ENCODE measurements at places on chromosomes 7 and 10.

GRCh38 chr7:108291152-108291508, 161.0 kb upstream of the LAMB4 start:
- no peak for DNase-seq

DNA sequence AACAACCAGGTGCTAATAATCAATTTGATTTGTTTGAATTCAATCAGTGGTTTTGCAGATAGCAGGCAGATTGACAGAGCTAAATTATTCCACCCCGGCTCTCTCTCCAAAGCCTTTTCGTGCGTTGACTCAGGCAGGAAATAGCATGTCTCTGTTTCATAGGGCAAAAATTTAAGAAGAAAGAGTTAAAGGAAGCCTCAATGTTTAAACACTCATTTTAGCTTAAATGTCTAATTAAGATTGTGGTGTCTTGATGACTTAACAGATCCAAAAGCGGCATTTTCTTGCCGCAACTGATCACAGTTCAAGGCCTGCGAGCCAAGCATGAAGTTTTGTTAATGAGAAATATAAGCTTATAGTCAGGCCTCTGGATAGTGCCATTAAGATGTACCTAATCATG, 1051.1 kb upstream of the AUTS2 start:
- no peak for DNase-seq

DNA sequence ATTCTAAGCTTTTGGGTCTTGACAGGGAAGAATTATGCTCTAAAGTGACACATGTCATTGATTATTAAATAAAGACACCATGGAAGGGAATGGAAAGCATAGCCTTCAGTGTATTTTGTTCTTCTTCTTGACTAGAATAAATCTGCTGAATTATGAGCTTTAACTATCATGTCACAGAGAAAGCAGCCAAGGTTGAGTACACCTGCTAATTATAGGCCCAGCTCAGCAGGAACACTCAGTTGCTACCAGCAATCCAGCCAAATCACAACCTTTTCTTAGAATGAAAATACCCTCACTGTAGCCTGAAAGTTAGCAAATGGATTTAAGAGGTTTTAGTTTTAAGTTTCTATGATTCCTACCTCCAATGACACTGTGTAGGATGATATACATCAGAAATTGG, 225.3 kb upstream of the RHOBTB1 start:
- no peak for DNase-seq

DNA sequence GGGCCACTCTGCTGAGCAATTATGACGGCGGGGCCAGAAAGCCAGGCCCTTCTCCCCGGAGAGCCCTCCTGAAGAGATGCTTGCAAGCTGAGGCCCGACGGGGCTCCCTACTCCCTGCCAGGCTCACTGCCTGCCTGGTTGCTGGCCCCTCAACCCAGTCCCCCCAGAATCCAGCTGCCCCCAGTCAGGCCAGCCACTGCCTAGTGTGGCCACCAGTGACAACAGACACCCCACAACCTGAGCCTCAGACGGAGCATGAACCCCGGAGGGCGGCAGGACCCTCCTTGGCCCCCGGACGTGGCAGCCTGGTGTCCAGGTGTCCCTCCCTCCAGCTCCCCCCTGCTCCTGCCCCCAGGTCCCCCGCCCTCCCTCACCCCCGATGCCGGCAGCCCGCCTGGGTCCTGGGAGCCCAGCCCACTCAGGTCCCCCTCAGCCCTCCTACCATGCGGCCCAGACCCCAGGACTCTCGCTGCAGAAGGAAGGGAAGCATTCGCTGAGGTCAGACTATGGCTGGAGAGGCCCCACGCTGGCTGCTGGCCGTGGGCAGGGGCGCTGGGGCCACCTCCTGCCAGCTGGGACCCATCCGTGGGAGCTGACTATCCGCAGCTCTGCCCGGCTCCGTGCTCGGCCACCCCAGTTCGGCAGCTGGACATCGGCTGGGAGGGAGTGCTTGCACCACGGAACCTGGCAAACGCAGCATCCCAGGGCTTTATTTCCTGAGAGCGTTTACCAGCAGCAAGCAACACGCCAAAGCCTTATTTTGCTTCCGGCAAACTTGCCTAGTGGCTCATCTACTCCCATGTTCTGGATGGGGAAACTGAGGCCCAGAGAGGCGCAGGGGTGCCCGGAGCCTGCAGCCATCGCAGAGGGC, 89.8 kb downstream of the UNCX start:
- DNase-seq = no peak

DNA sequence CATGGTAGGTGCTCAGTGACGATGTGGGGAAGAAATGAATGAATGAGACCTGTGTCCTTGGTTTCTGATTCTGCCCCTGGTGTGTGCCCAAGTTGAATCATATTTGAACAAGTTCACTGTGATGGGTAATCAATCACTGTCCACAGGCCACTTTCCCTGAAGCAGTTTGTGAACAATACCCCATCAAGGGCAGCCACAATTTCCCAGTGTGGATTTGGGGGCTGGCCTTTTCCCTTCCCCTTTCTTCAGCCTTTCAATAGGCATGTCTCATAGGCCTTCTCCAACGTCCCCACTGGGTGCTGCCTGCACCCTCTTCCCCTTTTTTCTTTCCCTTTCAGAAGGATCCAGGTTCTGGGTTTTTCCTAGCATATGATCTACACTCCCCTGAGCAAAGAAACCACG, 64.7 kb downstream of the CREB5 start:
- no peak for DNase-seq

DNA sequence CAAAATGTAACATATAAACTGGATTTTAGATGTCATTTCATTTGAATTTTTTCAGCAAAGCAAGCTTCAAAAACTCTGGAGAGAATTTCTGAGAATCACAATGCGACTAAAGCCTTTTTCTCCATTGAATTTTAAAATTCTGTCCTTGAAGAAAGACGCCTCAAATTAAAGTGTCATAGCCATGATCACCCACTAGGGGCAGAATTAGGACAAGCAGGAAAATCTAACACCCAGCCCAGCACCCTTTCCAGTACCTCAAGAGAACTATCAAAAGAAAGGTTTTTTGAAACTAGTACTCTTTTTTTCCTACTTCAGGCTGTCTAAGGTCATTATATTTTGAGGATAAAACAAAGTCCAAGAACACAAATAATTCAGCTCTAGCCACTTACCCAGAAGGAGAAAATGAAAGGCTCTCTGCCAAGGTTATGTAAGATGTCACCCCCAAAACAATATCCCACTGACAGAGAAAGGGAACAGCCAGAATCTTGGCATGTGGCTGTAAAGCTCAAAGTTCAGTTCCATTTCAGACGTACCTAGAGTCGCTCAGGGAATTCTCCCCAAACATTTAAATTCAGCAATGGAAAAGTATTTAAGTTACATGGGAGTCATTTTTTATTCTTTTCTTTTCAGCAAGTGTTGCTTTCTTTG, 299.4 kb downstream of the SNX13 start:
- DNase-seq = no peak

DNA sequence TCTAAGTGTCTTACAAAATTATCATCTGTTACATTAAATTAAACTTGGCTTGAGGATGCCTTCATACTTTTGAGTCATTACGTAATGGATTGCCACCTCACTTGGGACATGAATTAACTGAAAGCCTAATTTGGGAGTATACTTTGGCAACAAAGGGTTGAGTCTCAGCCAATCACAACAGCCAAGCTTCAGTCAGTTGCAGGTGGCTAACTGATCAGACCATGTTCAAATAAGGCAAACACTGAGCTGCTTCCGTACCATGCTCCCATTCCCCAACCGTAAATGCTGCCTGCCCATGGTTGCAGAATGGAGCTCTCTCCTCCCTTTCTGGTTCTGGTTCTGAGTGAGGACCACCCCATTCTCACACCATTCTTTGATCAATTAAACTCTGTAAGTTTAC, 92.9 kb upstream of the STK17A start:
- no peak for DNase-seq

GRCh38 chr10:52703898-52704297, 68.7 kb downstream of the MBL2 start:
- DNase-seq = no peak

DNA sequence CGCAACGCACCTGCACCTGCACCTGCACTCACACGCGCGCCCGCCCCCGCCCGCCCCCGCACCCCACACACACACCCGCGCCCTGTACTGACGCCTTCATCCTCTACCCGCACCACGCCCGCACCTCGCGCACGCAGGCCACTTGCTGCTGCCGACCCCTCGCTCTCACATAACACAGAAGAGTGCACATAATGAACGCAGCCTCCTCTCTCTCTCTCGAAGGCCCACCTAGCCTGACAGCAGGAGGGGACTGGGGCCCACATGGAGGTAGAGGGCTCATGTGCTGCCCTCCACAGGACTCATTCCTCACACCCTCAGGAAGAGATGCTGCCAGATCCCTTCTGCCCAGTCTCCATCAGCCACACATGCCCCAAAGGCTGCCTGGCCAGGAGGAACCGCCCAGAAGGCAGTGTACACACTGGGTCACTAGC, 432 bp upstream of the CAMK2B start:
- no peak for DNase-seq

DNA sequence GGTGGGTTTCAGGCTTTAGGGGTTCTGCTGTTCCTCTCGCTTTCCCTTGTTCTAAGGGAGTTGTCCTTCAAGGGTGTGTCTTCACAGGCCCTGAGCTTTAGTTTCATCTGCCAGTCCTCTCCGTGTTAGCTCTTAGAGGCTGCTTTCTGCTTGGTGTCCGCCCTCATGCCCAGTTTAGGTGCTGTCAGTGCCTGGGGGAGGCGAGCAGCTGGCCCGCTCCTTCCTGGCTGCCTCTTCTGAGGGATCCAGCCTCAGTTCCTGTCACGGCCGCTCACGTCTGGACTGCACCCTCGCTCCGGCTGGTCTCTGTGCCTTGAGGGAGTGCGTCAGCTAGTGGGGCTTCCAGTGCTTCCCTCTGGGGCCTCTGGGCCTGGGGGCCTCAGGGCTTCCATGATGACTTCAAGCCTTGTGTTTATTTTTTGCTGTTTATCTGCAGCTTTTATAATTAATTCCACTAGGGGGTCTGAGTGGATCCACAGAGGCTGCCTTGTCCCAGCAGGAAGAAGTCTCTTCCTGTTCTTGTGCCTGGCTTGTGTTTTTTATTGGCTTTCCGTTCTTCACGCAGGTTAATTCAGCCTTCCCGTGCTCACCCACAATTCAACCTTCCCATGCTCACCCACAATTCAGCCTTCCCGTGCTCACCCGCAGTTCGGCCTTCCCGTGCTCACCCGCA, 33.0 kb downstream of the WDR37 start:
- DNase-seq = no peak

DNA sequence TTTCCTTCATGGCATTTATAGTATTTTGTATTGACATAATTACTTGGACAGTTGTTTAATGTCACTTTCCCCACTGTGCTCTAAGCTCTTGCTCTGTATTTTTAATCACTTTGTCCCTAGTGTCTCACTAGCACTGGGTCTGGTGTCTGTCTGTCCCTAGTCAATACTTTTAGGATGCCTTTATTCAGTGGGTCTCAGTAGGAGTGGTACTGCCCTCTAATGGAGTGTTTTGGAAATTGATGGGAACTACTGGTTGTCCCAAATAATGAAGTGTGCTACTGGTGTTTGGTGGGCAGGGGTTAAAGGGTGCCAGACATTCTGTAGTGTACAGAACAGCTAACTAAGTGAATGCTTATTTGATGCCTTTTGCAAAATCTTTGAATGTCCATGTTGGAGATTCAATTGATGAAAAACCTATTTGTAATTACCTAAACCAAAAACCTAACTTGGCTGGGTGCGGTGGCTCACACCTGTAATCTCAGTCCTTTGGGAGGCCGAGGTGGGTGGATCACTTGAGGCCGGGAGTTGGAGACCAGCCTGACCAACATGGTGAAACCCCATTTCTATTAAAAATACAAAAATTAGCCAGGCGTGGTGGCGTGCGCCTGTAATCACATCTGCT, 33.3 kb downstream of the CDK14 start:
- no peak for DNase-seq

GRCh38 chr7:26538216-26538615, 246.6 kb downstream of the SNX10 start:
- no peak for DNase-seq

- DNase-seq = no peak
Measured at GRCh38 chr10:30041196-30042105, 17.9 kb downstream of the JCAD start.

DNA sequence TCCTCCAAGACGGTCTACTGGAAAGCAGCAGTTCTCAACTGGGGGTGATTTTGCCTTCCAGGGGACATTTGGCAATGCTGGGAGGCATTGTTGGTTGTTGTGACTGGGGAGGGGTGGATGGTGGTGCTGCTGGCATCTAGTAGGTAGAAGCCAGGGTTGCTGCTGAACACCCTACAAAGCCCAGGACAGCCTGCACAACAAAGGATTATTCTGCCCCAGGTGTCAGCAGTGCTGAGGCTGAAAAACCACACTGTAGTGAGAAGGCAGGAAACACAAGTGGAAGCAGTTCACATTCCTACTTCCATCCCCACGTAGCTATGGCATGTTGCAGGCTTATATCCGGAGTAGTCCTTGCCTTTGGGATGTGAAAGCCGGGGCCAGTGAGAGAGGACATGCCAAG, 86.9 kb downstream of the AOAH start:
- no peak for DNase-seq

- DNase-seq = no peak
Measured at GRCh38 chr7:27155816-27156507, 513 bp downstream of the HOXA7 start.

- DNase-seq = no peak
Measured at GRCh38 chr7:76048668-76048988, 722 bp downstream of the MDH2 start.

DNA sequence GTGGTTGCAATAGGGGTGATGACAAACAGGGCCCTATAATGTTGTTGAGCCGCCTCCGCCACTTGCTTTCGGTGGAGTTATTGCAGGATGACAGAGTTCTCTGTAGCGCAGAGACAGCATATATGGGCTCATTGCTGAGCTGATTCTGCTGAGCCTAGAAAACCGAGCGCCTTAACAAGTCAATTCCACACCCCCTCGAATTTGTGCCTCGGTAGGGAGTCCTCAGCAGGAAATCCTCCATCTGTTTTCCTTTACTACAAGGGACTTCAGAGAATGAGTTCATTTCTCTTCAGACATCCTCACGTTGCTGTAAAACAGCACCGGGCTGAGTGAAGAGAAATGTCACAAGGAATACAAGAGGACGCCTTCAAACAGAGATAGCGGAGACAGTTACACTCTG, 90.7 kb upstream of the KIAA1217 start:
- DNase-seq = no peak

DNA sequence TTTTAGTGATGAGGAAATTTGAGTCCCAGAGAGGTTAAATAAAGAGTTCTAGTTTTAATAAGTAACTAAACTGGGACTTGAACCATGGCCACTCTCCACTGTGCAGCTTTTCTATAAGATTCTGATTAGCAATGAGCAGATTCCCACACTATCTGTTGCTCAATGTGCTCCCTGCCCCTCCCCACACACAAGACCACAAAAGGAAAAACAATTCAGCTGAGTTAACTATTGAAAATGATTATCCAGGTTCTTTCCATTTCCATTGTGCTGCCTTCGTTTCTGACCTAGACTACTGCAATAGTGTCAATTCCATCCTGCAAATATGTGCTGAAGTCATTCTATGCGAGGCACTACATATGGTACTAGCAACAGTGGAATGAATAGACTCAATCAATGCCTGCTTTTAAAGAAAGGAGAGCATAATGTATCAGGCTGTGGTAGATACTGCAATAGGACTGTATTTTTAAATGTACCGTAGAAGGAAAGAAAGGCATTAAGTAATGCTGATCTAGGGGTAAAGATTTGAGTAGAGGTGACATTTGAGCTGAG, 97.0 kb downstream of the SEMA3C start:
- peak; percentile 58 for DNase-seq

- DNase-seq = no peak
Measured at GRCh38 chr7:71210220-71210619, 78.3 kb downstream of the GALNT17 start.

GRCh38 chr7:1677206-1678080, 7.4 kb downstream of the ELFN1 start:
- DNase-seq = no peak

Measured in kidney epithelial cell (primary cell).